LHCN-M2 (cell line): ENCODE measurements at places on chromosomes 5 and 9. TPM values are rescaled to one million over a fixed set of nuclear protein-coding genes. Genes with fewer than 3 reads are reported as not detected.

DNA sequence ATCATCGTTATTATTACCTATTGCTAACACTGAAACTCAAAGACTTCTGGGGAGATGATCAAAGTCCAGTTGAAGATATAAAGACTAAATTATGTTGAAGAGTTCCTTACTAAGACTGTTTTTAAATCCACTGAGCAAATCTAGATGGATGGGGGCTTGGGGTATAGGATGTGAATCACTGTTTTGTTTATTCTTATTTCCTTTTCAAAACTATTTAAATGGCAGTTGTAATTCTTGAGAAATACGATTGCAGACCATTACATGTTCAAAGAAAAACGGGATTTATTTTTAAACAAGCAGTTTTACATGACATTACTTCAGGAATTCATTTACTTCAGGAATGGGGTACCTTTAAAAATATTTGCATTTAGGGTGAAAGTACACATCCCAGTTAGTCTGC lies 4.3 kb downstream of the RASGRF2 start:
- no peak for DNase-seq

DNA sequence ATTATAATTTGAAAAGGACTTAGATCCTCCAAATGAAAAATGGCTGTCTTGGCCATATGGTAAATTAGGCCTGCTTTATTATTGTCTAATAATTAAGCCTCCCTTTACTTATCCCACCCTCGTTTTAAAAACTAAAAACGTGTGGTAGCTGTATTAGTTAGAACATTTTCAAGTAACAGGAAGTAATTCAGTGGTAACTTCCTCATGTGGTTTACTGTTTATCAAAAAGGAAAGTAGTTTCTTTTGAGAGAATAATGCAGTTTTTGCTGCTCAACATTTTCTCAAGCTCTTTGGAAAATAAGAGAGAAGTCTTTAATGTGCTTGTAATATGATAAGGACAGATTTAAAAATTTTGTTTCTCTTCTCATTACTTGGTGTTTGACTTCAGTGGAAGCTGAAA lies 26.0 kb downstream of the ZCCHC7 start:
- DNase-seq: no peak

GRCh38 chr5:119395080-119395836 lies 39.4 kb downstream of the TNFAIP8 start:
- peak; percentile 19 for DNase-seq

- peak; percentile 58 for DNase-seq
Observed at GRCh38 chr5:80481019-80481893, 6.6 kb upstream of the FAM151B start.

GRCh38 chr5:170375283-170375682 lies 13.9 kb downstream of the KCNMB1 start:
- DNase-seq: no peak

The GRM6 gene
- not detected in 2 replicates for total RNA-seq

GRCh38 chr5:134444941-134445471 lies 33.3 kb upstream of the CDKN2AIPNL start:
- DNase-seq: no peak
